ENCODE measurements at places on chromosomes 11 and 22.

DNA sequence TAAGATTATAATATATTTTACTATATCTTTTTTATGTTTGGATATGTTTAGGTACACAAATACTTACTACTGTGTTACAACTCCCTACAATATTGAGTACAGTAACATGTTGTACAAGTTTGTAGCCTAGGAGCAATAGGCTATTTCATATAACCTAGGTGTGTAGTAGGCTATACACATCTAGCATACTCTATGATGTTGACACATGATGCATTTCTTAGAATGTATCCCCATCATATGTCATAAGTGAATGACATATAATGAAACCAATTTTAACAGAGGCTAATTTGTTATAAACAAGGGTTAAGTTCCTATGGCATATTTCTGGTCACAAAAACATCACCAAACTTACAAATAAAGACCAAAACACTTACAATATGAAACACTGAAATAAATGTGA lies 86.5 kb upstream of the RRM1 start:
- DNase-seq, result no peak

DNA sequence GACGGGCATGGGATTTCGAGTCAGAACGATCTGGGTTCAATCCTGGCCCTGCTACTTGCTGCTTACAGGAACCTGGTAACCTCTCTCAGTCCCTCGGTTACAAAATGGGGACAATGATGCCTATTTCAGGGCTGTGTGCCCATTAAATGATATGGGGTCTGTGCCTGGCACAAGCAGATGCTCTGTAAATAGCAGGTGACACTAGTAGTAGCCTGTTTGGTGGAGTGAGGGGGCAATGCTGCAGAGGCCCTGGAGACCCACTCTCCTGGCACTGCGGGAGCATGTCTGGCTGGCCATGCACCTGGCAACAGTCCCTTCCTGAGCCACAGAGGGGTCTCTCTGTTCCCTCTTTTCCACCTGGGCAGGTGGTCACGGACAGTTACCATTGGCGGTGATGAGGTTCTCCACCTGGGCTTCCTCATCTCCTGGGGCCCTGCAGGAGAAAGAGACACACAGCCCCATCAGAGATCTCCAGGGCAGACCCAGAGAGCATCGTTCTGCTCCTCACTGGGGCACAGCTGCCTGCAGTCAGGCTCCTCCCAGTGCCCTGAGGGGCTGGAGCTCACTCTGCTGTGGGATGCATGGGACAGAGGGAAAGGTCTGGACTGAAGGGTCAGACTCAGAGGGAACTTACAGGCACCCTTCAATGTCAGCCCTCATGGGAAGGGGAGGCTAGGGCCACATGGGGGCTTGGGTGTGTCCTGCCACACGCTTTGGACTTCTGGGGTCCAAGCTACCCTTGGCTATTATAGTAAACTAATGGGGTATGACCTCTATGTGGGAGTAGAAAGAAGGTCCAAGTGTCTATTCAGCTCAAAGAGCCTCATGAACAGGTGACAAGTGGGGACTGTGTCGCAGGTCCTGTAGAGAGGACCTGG lies 15.6 kb upstream of the FXYD2 start:
- no peak for DNase-seq

GRCh38 chr11:34791780-34792542 lies 124.2 kb downstream of the APIP start:
- no peak for DNase-seq

DNA sequence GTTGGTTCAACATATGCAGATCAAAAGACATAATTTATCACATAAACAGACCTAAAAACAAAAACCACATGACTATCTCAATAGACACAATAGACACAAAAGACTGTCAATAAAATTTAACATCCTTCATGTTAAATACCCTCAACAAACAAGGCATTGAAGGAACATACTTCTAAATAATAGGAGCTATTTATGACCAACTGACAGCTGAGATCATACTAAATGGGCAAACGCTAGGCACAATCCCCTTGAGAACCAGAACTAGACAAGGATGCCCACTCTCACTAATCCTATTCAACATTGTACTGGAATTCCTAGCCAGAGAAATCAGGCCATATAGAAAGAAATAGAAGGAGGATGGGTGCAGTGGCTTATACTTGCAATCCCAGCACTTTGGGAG lies 50.3 kb upstream of the GLYAT start:
- DNase-seq, result no peak

- no peak for DNase-seq
Measured at GRCh38 chr11:80841675-80842074, 1400.8 kb upstream of the TENM4 start.

GRCh38 chr11:45643598-45644260 lies 21.7 kb downstream of the CHST1 start:
- no peak for DNase-seq

DNA sequence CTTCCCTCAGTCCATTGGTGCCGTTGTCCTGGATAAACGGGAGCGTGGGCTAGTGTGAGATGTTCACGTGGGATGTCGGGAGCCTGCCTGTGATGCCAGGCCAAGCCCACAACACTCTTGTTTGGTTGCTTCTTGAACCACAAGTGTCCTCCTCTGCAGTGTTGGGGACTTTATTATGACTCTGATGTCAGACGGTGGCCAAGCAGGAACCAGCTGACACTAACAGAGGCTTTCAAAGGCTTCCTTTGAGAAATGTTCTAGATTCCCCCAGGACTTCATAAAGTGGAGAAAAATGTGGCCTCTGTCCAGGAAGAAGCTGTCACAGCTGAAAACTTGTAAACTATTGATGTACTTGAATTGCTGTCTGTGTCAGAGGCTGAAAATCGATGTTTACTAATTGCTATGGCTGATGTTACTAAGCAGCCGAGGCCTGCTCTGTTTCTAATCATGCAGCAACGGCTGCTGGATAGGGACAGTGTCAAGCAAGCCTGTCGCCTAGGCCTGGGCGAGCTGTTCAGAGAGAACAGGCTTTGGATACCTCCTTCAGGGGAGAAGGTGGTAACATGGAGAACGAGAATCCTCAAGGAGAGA lies 131.7 kb downstream of the TBC1D22A start:
- DNase-seq, result no peak

DNA sequence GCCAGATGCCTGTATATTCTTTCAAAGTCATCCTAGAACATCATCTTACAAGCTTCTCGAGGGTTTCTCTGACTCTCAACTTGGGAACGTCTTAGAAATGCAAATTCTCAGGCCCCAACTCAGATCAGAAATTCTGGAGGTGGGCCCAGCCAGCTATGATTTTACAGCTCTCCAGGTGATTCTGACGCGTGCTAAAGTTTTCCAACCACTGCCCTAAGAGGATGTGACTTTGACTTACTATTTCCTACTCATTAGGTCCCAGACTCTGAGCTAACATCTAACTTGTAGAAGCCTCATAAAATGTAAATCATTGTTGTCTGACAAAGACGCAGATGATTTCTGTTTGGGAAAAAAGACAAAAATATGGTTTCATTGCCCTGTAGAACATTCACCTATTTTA lies 61.1 kb downstream of the IRAG1 start:
- DNase-seq, result no peak

GRCh38 chr11:27291954-27292636 lies 70.9 kb downstream of the CCDC34 start:
- DNase-seq, result no peak

- no peak for DNase-seq
Measured at GRCh38 chr22:25643232-25644000, 78.9 kb downstream of the GRK3 start.

- no peak for DNase-seq
Measured at GRCh38 chr11:62201376-62201775, 7.1 kb upstream of the SCGB2A1 start.

- no peak for DNase-seq
Measured at GRCh38 chr11:94481342-94481741, 12.3 kb downstream of the MRE11 start.

- no peak for DNase-seq
Measured at GRCh38 chr11:9570313-9571025, 3.0 kb upstream of the WEE1 start.

DNA sequence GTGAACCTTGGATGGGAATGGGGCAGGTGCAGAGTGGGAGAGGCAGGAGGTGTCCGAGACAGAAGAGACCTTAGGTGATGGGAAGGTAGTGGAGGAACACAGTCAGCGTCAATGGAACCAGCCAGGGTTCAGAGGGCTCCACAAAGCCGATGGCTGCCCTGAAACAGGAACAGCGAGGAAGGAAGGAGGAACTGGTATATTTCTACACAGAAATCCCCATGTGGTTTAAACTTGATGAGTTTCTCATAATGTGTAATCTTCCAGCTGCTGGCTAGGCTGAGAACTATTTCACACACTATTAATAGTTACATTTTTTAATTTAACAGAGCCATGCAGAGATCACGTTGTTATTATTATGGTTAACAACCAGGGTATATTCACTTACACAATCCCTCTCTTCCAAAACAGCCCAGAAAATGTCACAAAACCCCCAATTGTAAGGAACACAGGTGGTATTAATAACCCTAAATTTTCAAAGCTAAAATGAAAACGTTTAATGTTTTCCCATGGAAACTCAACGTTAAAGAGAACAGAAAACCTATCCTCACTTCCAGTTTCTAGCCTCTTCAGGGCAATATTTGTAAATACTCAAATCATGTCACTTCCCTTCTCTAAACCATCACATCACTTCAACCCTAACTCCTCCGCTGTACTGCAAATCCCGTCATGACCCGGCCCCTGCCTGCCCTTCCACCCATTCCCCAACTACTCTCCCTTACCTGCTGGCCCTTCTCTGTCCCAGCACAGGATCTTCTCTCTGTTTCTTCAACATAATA lies 74.5 kb upstream of the ARFGAP3 start:
- DNase-seq, result no peak

DNA sequence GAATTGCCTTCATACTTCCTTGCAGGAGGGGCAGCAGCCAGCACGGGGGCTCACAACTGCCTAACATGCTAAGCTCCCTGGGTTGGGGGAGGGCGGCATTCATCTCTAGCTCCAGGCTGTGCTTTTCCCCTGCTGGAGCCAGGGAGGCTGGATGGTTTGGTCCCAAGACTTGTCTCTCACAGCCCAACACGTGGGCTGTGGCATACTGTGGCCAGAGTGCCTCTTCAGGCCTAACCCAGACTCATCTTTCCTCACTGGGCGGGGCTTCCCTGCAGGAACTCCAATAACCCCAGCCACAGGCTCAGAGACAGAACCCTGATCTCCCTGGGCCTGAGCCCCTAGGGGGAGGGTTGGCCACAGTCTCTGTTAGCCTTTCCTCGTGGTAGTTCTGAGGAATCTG lies 121.9 kb upstream of the PLET1 start:
- no peak for DNase-seq

DNA sequence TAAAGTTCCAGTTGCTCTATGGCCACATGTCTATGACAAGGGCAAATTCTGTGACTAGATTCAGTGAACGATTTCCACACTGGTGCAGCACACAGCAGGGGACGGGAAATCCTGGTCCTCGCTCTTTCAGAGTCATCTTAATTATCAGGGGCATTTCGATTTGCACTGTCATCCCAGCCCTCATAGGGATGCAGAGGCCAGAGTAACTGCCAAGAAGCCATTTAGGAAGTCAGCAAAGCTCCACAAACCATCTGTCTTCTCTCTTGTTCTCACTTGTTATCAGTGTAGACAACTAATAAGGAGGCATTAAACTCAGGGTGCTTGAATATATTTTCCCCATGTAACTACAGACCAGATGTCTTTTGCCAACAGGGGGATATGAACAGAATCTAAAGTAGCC lies 151.7 kb downstream of the STK33 start:
- DNase-seq, result peak; percentile 57

DNA sequence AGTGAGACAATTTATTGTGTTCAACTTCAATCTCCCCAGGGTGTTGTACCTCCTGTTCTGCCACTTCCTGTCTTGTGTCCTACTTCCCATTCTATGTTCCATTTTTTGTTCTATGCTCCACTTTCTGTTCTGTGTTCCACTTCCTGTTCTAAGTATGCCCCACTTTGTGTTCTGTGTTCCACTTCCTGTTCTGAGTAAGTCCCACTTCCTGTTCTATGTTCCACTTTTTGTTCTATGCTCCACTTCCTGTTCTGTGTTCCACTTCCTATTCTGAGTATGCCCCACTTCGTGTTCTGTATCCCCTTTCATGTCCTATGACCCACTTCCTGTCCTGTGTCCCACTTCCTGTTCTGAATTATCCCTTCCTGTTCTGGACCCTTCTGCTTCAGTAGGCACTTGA lies 732.7 kb downstream of the TBC1D22A start:
- DNase-seq, result no peak

DNA sequence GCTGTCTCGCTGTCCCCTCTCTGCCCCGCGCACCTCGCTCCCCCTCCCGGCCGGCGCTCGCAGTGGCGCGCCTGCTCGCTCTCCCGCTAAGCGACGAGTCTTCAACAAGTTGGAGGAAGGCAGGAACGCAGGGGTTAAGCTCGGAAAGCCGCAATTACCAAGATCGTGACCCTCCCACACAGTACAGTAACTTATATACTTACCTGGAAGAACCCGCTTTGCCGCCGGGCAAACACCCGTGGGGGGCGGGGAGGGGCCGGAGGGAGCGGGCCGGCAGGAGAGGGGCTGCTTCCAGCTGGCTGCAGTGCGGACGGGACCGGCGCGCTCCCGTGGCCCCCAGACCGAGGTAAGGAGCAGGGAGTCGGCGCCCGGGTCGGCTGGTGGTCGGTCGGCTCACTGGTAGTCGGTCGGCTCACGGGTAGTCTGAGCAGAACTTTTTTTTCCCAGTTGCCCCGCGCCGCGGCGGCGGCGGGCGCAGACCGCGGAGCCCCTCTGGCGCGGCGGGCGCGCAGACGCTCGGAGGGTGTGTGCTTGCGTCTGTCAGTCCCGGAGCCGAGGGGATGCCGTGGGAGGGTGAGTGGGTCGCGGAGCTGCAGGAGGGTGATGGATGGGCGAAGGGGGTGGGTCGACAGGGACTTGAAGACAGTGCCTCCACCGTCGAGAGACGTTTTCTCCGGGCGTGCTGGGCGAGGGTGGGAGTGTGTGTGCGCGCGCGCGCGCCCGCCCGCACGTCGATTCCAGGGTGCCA lies 101.2 kb upstream of the HSD17B12 start:
- DNase-seq, result peak; percentile 14

- no peak for DNase-seq
Measured at GRCh38 chr22:28443526-28443876, 236.1 kb downstream of the TTC28 start.

DNA sequence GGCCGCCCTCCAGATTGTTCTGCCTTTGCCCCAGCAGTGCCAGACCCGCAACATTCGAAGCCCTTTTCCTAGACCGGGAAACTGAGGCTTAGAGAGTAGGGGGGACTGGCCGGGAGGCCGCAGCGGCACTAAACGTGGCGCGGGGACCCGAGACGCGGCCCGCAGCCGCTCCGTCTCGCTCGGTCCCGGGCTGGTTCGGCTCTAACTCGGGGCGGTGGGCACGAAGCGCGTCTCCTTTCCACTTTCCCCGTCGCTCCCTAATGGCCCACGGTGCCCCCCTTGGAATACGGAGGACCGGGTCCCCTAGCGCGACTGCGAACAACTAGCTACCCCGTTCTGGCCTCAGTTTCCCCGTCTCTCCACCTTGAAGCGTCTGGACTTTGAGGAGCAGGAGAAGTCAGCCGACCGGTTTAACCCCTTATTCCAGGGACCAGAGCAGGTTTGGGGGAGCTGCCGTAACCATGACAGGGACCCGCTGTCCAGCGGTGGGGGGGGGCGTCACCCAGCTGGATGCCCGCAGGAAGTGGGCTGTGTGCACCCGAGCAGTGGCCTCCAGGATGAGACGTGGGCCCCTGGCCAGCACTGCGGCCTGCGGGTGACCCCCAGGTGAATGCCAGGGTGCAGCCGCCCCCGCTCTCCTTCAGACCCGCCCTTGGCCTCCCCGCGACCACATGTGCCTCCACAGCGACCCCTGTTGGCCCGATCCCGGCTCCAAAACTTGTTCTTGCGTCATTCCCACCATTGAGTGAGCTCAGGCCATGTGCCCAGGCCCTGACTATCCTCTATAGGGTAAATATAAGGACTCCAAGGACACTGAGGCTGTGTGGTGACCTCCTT lies 1.1 kb downstream of the CDC42EP1 start:
- peak; percentile 40 for DNase-seq

- DNase-seq, result no peak
Measured at GRCh38 chr11:45267652-45268299, 18.4 kb downstream of the SYT13 start.
